Stimulated activated CD8-positive, alpha-beta memory T cell treated with anti-CD3 and anti-CD28 coated beads, Interleukin-15, amount 100 ng/mL, for 24 hours (primary cell): ENCODE measurements at places on chromosomes 12 and 14.

DNA sequence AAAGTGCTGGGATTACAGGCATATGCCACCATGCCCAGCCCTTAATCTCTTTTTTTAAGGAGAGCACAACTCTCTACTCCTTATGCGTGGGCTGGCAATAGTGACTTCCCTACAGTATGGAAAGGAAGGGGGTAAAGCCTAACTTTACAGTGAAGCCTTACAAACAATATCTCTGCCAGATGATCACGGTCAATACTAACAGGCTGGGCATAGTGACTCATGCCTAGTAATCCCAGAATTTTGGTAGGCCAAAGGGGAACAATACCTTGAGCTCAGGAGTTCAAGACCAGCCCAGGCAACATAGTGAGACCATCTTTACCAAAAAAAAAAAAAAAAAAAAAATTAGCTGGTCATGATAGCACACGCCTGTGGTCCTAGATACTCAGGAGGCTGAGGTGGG lies 5.6 kb downstream of the PYM1 start:
- DNase-seq, result no peak

- DNase-seq, result no peak
Observed at GRCh38 chr12:10170216-10170615, 1.7 kb downstream of the OLR1 start.

- peak; percentile 21 for DNase-seq
Observed at GRCh38 chr14:68285421-68286179, 466.0 kb downstream of the RAD51B start.

- DNase-seq, result no peak
Observed at GRCh38 chr12:49160399-49160798, 28.5 kb downstream of the TUBA1A start.

GRCh38 chr12:124721501-124722162 lies 142.0 kb downstream of the SCARB1 start:
- no peak for DNase-seq

DNA sequence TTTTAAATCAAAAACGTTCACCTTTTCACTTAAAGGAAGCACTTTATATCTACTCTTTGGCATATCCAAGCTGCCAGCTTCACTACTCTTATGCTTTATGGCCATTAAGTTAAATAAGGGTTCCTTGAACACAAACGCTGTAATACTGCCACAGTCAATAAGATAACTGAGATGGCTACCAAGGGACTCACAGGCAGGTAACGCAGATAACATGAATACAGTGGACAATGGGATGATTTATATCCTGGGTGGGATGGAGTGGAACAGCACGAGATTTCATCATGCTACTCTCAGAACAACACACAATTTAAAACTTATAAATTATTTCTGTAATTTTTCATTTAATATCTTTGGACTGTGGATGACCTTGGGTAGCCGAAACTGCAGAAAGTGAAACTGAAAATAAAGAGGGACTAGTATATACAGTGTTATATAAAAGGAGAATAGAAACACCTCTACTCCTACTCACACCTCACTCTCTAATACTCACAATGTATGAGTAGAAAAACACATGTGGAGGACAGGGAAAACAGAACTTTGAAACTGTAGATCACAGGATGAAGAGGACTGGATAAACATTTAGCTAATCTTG lies 367.3 kb downstream of the C12orf50 start:
- DNase-seq, result no peak

DNA sequence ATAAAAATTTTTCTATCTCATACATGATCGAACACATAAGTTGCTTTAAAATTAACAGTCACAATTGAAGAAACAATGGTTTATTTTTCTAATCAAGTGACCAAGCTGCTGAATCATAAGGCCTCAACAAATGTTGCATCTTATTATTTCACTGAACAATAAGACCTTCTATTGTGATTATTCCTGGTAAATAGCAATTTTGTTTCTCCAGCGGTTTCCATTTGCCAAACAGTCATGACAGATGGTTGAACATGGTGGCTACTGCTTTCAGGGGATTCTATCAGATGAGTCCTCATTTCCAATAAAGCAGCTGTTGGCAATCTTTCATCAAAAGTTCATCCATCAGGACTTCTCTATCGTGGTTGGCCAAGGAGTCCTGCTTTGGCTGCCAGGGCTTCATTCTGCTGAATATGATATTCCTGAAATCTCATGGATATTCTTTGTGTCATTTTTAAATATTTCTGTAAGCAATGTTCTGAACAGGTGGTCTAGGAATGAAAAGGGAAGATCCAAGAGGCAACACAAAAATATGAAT lies 13.0 kb downstream of the TOMM20L start:
- no peak for DNase-seq

DNA sequence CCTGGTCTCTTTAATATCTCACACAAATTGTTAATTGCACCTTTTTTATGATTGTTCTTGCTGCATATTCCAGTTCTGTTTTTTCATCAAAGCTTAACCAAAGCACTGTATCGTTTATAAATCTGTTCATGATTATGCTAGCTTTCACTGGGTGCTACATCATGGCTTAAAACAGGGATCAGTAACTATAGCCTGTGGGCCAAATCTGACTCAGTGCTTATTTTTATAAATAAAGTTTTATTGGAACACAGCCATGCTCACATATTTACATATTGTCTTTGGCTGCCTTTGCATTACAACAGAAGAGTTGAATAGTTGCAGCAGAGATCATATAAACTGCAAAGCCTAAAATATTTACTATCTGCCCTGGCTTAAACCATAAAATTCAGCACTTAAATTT lies 183.4 kb upstream of the NRXN3 start:
- no peak for DNase-seq

GRCh38 chr12:78696267-78696666 lies 168.3 kb upstream of the SYT1 start:
- DNase-seq, result no peak

DNA sequence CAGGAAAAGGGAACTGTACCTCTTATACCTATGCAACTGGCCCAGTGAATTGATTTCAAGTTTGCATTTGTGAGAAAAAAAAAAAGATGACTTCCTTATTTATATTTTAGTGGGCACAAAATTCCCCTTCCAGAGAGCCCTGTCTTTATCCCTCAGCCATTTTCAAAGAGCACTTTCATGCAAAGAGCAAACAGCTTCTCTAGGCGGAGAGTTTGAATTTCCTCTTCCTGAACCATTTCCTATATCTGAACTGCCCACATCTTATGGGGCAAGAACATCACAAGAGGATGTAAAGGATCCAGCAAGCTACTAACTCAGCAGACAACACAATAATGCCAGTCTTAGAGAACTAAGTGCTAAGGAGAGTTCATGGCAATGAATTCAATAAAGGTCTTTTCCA lies 22.3 kb upstream of the PLXNC1 start:
- DNase-seq, result no peak

DNA sequence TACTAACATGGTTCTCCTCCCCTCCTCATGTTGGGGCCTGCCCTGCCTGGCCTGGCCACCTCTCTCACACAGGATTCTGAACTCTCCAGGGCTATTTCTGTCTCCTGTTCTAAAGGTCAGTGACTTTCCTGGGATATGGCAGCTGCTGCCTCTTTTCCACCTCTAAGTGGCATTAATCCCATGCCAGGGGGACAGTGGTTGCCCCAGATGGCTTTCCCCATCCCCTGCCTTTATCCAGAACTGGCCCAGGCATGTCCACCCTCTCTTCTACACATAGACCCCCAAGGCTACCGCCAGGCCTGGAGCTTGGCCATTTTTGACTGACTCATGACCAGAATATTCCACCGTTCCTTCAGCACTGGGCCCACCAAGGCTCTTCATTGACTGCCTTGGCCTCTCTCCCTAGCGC lies 90.4 kb downstream of the IRF2BPL start:
- no peak for DNase-seq

DNA sequence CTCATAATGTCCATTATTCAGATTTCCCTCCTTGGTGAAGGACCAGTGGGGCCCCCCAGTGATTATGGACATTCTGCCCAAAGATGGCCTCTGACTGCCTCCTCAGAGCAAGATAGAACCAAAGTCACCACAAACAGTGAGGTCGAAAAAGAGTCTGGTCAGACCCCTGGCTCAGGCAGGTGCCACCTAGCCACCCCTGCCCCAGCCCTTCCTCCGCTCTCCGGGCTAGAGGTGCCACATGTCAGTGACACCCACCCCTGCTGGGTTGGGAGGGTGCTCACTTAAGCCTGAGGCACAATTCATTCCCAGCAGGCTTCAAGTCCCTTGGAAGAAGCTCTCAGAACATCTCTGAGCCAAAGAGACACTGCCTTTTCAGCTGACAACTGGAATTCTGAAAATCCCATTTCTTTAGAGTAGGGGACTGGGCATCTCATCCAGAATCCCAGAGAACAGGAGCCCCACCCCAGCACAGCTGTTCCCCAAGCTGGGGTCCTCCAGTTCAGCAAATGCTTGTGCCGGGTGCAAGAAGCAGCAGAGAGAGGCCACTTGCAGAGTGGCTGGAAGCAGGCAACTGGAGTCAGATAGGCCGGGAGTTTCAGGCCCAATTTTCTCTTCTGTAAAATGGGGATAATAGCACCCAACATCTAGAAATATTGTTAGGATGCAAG lies 50.3 kb downstream of the ISCA2 start:
- DNase-seq, result no peak

GRCh38 chr14:54776361-54777001 lies 126.1 kb downstream of the GCH1 start:
- peak; percentile 49 for DNase-seq

DNA sequence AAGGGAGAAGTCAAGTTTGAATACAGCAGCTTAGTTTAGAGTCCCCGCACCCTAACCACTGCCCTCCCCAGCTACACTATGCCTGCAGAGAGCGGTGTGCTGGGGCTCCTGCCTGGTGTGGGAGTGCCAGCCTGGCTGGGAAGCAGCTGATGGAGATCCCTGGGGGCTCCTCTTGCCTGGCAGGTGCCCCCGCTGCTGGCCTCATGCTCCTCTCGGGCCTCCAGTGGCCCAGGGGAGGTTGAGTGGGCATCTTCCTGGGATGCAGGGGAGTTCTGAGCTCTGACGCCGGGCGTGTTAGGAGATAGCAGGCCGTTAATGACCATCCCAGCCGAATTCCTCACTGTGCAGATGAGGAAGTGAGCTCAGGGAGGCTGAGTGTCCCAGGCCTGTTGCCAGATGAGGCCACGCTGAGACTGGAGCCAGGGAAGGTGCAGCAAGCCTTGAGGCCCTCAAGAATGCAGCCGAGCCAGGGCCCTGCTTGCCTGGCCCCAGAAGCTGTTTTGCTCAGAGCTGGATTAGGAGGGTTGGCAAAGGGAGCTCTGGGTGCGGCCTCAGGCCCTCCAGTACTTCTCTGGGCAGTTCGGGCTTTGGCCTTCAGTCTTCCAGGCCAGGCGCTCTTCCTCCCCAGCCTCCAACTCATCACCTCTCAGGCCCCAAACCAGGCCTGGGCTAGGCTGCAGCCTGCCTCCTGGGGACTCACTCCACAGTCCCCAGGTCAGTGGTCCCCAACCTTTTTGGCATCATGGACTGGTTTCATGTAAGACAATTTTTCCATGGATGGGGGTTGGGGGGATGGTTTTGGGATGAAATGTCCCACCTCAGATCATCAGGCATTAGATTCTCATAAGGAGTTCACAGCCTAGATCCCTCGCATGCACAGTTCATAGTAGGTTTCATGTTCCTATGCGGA lies 6.6 kb upstream of the CYP46A1 start:
- DNase-seq, result no peak

GRCh38 chr12:51549637-51550036 lies 41.4 kb upstream of the SCN8A start:
- no peak for DNase-seq

GRCh38 chr12:84694116-84694515 lies 218.5 kb downstream of the SLC6A15 start:
- DNase-seq, result no peak

GRCh38 chr12:129615001-129615400 lies 288.8 kb downstream of the TMEM132D start:
- no peak for DNase-seq

- DNase-seq, result no peak
Observed at GRCh38 chr12:46152456-46152855, 116.4 kb downstream of the SLC38A1 start.

GRCh38 chr12:66255737-66256136 lies 46.6 kb upstream of the HELB start:
- no peak for DNase-seq

DNA sequence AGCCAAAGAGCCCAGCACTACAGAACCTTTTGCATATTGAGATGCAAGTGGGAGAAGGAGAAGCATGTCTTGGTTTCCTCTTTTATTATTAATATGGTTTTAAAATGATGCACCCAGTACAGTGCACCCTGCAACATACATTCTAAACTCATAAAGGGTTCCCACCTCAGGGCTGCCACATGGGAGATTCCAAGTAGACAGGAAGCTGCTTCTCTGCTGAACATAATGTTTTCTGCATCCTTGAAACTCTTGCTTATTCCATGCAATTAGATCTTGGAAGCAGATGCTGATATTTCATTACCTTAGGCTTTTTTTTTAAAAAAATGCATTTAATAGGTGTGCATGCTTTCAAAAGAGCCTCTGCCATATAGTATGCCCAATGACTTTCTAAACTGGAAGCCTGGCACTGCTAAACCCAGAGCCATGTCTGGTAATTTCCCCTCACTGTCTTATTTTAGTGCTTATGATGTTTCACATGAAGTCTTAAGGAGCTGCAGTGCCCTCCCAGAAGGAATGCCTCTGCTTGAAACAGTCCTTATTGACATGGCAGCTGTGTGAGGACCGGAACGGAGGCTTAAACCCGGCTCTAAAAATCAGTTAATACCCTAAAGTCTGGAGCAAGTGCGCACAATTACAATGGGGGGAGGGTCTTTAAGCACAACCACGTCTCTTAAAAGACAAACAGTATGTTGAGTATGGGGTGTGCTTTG lies 2.0 kb upstream of the SIX1 start:
- no peak for DNase-seq

DNA sequence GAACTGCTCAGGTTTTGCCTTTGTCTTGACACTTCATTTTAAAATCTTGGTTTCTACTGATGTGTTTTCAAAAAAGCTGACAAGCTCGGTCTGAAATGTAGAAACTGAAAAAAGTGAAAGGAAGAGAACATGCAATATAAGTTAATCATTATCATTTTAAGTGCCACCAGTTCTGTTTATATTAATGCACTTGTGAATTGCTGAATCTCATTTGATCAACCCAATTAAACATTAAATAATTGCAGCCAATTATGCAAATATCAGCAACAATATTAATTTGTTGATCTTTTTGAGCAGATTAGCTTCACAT lies 133.8 kb downstream of the BCAT1 start:
- DNase-seq, result no peak

GRCh38 chr12:109589691-109590245 lies 16.2 kb downstream of the MVK start:
- no peak for DNase-seq

GRCh38 chr14:94153750-94154342 lies 20.3 kb upstream of the PPP4R4 start:
- no peak for DNase-seq

- no peak for DNase-seq
Observed at GRCh38 chr14:68711561-68712309, 81.1 kb downstream of the ZFP36L1 start.

GRCh38 chr12:3171195-3171591 lies 94.0 kb downstream of the TSPAN9 start:
- no peak for DNase-seq

- DNase-seq, result no peak
Observed at GRCh38 chr14:66974397-66975025, 214.7 kb upstream of the GARIN2 start.

GRCh38 chr12:117702741-117703140 lies 266.0 kb downstream of the KSR2 start:
- DNase-seq, result no peak
